ENCODE measurements at places on chromosomes 4 and X.

DNA sequence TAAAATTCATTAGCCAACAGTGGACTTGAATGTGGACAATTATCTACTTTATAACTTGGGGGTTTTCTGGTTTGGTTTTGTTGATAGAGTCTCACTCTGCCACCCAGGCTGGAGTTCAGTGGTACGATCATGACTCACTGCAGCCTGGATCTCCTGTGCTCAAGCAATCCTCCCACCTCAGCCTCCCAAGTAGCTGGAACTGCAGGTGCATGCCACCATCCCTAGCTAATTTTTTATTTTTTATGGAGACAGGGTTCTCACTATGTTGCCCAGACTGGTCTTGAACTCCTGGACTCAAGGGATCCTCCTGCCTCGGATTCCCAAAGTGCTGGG, 12.4 kb upstream of the ELF2 start:
- DNase-seq: no peak

GRCh38 chr4:89064848-89065247, 7.9 kb upstream of the FAM13A start:
- DNase-seq: peak; percentile 25

- peak; percentile 68 for DNase-seq
These were observed 1.5 kb upstream of the NEIL3 start for GRCh38 chr4:177308125-177308524.

DNA sequence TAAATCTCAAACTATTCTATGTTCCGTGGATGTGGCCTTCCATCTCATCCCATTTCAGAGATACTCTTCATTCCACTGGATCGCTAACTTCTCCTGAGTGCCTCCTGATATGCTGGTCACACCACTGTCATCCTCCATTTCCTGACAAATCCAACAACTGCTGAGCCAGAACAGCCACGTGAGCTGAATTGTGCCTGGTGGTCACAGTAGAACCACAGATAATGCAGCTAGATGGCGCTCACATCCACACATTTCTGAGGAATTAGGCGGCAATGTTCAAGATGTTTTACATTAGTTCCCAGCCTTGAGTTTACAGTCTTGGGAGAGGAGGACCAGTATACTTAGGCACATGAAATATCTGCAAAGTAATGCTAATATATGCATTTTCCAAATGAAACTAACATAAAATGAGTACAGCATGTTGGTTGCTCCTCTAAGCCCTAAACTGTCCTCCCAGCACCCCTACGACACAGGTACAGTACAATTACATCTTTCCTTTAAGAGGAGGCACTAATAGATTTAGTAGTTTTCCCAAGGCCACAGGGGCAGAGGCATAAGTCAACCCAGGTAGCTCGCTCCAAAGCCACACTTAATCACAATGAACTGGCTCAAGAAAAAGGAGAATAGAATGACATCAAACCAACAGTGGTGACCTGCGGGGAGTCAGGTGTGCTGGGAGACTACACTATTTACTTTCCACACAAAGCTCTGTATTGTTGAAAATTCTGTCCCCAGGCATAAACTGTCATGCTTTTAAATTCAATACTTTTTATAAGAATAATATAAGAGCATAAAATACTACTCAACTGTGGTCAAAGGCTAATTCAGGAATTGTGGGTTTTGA, 134.2 kb downstream of the CHIC2 start:
- peak; percentile 63 for DNase-seq

DNA sequence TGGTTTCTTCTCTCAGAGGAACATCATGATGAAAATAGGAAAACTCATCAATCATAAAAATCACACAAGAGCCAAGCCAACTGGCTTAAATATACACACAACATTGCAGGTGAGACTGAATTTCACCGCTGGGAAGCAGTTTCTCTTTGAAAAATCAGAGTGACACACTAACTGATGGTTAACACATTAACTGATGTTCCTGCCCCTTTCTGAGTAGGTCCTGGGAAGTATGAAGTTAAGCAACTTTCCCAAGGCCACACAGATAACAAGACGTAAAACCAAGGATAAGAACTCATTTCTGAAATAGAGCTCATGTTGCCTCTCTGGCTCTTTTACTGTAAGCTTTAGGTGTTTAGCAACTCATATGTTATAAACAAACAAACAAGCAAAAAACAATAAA, 813.7 kb upstream of the HS3ST1 start:
- no peak for DNase-seq

- no peak for DNase-seq
These were observed 91.4 kb downstream of the STK32B start for GRCh38 chr4:5142726-5143125.

GRCh38 chrX:131441033-131441432, 102.8 kb upstream of the OR13H1 start:
- DNase-seq: no peak

DNA sequence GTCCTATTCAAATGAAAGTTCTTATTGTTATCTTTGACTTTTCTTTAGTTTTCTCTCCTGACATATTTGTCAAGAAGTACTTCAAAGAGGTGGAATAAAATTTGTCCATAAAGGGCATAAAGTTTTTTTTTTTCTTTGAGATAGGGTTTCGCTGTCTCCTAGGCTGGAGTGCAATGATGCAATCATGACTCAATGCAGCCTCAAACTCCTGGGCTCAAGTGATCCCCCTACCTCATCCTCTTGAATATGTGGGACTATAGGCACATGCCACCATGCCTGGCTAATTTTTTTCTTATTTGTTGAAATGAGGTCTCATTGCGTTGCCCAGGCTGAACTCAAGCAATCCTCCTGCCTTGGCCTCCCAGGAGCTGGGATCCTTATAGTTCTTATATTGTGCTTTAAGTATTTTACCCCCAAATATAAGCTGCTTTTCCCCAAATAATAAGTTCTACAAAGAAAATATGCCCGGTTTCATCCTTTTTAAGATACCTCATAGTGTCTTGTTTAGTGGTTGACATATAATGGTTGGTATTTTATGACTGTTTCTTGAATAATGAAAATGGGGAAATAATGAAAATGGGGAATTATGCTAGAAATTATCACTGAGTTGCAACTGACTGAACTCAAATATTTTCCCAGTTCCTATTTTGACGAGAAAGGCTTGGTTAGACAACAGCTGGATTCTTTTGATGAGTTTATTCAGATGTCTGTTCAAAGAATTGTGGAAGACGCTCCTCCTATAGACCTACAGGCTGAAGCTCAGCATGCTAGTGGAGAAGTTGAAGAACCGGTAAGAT, 11.6 kb downstream of the POLR2B start:
- DNase-seq: no peak

DNA sequence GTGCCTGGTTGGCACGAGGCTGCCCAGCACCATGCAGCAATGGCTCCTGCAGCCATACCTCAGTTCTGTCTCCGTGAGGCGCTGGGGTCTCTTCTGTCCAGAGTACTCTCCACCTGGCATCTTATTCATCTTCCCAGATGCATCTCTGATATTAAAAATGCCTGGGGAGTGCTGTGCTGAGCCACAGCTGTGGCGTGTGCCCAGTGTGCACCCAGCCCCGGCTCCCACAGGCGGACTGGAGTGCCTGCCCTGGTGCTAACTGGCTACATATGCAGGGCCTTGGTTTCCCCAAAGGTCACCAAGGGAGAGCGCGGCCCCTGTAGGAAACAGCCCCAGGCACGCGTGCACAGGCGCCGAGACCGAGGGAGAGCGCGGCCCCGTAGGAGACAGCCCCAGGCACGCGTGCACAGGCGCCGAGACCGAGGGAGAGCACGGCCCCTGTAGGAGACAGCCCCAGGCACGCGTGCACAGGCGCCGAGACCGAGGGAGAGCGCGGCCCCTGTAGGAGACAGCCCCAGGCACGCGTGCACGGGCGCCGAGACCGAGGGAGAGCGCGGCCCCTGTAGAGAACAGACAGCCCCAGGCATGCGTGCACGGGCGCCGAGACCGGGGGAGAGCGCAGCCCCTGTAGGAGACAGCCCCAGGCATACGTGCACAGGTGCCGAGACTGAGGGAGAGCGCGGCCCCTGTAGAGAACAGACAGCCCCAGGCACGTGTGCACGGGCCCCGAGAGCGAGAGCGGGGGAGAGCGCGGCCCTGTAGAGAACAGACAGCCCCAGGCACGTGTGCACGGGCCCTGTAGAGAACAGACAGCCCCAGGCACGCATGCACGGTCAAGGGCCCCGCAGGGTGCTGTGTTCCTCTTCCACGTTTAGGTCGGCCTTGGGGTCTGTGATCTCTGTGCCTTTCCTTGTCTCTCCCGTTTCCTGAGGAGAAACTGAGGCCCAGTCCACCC, 14.5 kb downstream of the TMEM175 start:
- no peak for DNase-seq

DNA sequence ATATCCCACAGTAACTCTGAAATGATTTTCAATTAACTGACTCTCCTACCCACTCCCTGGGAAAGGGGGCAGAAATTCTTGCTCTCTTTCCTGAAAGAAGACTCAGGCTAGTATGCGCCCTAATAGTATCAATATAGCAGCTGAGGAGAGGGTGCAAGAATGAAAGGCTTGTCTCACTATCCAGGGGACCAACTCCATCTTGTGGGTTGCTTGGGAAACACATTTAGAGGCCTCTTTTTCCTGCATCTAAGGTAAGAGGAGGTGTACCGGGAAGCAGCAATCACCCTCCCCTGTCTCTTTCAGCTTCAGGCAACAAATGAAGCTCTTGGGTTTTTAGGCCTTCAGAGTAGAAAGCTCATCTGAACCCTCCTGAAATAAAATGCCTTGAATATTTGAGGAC, 11.3 kb downstream of the TMEM255A start:
- no peak for DNase-seq

- no peak for DNase-seq
These were observed 88.7 kb downstream of the PDLIM5 start for GRCh38 chr4:94540476-94540875.

DNA sequence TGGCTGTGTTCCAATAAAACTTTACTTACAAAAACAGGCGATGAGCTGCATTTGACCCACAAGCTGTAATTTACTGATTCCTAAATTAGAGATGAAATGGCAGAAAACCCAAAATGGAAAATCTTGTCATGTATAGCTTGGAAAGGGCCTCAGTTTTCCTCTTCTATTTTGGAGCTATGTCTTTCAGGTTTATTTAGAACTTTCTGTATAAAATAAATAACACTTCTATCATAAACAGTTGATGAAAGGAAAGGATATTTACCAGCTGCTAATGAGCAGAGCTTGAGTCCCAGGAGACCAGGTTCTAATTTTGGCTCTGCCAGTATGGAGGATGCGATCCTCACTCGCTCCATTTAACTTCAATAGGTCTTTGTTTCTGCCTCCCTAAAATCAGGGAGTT, 213.5 kb downstream of the LDB2 start:
- DNase-seq: no peak

DNA sequence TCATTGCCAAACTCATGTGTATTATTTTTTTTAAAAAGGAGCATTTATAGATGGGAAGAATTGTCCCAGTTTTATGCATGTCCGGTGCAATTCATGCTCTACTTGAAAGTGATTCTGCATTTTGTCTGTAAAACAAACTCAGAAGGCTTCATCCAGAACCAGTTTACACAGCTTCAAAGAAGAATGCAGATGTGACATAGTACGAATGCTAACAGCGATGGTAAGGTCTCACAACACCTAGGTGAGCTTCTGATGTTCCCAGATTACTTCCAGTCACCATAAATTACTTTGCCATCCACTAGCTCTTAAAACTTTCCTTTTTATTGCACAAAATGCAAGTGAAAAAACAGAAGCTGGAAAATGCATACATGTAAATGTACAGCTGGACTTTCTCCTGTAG, 41.5 kb upstream of the AGA start:
- DNase-seq: no peak

- no peak for DNase-seq
These were observed at the start of gene NEXMIF for GRCh38 chrX:74925225-74926088. NEXMIF (minus strand) TSS chrX:74925452.

- no peak for DNase-seq
These were observed 370.3 kb upstream of the SMIM31 start for GRCh38 chr4:164383358-164384220.

- no peak for DNase-seq
These were observed 680.7 kb upstream of the SPANXN1 start for GRCh38 chrX:144566592-144566991.

GRCh38 chrX:135543924-135544323, 23.5 kb downstream of the INTS6L start:
- DNase-seq: no peak

DNA sequence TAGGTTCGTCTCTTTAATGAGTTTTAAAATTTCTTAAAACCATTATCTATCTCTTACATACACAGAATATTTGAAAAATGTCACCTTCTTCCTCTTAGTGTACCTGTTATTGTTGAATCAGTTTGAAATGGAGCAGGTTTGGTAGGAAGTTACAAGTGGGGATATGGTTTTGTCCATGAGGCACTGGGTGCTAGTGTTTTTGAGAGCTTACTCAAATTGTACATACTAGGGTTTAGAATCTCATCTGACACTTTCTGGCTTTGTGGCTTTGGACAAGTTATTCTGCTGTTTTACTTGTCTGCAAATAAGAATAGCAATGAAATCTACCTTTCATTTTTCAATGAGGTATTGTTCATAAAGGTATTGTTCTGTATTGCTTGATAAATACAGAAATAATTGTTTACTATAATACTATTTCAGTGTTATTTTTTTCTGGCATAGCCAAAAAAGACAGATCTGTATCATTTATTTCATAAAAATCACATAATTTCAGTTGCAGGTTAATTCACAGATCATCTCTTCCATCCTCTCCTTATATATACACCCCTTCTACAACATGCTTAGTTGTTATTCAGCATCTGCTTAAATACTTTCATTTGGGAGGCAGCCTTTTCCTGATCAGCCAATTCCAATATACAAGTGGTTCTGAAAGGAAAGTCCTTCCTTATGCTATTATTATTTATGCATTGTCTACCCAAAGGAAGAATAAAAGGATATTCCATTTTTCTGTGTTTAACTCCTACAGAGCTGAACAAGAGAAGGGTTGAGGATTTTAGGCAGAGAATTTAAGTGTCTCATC, 13.3 kb downstream of the NCAPG start:
- DNase-seq: no peak

- no peak for DNase-seq
These were observed 196.3 kb upstream of the GATB start for GRCh38 chr4:151957153-151957552.

- DNase-seq: no peak
These were observed 128.2 kb downstream of the CPEB2 start for GRCh38 chr4:15130441-15130840.

- DNase-seq: no peak
These were observed 24.6 kb upstream of the PDLIM3 start for GRCh38 chr4:185559915-185560281.

DNA sequence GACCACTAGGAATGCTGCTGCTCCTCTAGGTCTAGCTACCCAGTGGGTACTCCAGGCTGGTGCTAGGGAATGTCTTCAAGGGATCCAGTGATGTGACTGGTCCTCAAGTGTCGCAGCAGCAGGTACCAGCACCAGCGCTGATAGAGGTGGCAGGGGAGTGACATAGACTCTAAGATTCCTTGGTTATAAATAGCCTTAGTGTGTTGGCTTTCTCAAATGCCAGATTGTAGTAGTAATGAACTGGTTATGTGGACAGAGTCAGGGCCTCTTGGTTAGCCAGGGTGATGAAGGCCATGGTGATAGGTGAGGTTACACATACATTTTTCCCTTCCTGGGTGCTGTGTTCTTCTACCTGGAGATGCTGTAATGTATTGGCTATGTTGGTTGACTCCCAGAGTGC, 38.3 kb downstream of the DCLK2 start:
- DNase-seq: no peak

GRCh38 chr4:1487106-1487505, 80.9 kb upstream of the NKX1-1 start:
- DNase-seq: no peak

All from GM04503 (cell line).